ENCODE measurements at places on chromosomes 3 and 15.

GRCh38 chr3:67691926-67692325, 37.5 kb upstream of the SUCLG2 start:
- DNase-seq = no peak

GRCh38 chr3:107208796-107209195, 168.4 kb upstream of the CCDC54 start:
- no peak for DNase-seq

DNA sequence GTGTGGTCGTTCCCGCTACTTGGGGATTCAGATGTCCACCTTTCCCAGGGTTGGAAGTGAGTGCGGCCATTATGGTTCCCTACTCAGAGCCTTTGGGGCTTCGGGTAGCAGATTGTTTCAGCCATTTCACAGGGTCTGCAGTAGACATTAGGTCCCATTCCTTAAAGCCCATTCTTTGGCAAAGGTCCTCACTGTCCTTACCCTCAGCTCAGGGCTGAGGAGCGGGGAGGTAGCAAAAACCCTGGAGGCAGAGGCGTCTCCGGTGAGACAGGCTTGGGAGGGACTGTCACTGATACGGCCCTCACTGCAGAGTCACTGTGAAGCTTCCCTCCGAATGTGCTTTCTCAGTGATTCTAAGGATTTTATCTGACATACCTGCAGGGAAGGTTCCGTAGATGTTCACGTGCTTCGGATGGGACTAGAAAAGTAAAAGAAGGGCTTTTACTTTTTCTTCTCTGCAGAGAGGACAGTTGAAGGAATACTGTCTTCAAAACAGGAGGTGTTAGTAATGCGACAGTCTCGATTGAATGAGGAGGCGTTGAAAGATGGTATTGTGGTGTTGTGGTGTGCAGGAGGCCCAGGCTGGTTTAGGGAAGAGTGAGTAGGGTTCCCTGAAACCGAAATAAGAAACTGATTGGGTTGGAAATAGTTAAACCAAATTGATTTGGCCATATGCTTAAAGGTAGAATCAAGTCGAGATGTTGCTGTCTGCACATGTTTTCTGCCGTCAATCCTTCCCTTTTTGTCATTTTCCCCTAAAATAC, 630 bp downstream of the ATP6V1A start:
- DNase-seq = no peak

DNA sequence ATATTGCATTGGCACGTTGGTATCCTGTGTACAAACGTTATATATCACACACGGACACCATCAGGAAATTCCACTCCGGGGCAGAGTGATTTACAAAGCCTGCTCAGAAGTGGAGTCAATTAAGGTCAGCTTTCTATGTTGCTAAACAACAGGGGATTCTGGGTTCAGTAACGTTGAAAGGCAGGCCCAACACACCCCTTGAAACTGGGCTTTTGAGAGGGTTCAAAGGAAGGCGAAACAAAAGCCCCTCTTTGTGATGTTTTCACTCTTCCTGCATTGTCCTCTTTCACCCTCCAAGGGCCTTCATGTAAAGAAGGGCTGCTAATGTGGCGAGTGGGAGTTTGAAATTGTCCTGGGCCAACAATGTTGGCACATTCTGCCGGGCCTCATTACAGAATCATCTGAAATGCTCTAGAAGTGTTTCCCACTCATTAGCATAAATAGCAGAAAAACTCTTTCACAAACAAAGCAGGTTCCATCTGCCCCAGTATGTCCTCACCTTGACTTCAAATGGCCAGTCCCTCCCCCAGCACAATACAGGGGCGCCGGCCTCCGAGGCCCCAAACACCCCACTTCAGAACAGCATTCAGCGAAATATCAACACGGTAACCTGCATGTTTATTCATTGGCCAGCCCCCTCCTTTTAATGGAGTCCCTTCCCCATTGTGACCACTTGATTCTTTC, 76.4 kb downstream of the HES1 start:
- no peak for DNase-seq

DNA sequence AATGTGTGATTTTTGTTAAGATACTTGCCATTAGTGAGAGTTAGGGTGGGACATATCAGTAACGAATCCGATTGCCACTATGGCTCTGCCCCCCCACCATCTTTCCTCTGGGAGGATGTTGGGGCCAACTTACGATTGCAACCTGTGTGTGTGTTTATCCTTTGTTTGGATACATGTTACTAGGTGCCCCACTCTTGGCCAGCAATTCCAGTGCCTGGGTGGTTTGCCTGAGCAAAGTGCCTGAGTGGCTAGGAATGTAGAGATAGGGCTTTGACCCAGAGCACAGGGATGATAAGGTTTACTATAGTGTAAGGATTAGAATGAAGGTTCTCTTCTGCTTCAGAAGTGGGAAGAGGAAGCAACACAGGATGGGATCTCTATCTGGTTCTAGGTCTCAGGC, 231.8 kb downstream of the TP63 start:
- DNase-seq = no peak
